Activated T-helper 1 cell treated with anti-CD3 and anti-CD28 coated beads, Interleukin-2, amount 50 U/mL, for 16 hours (primary cell): ENCODE measurements at places on chromosomes 2 and 18.

DNA sequence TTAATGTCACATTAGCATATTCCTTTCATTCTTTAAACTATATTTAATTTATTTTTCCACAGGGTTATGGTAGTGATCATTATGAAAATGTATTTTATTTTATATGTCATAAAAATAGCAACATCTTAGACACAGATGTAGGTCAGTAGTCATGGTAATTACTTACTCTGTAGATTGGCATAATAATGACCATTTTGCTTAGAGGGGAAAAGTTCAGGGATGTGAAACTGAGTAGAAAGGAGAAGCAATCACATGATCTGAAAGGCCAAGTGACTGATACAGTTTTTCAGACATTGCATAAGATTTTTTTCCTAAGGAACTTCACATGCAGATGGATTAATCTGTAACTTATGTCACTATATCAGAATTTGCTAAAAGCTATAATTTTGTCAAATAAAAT lies 286.9 kb downstream of the CTNNA2 start:
- DNase-seq: no peak

- DNase-seq: no peak
These were observed 35.7 kb downstream of the ODC1 start for GRCh38 chr2:10412380-10412779.

GRCh38 chr18:21184396-21184996 lies 57.5 kb upstream of the GREB1L start:
- DNase-seq: no peak

GRCh38 chr2:207768168-207768865 lies 1.4 kb downstream of the FZD5 start:
- no peak for DNase-seq

- no peak for DNase-seq
These were observed 69.1 kb downstream of the PDK1 start for GRCh38 chr2:172624996-172625395.

- DNase-seq: no peak
These were observed 880.3 kb upstream of the ACVR2A start for GRCh38 chr2:146964494-146964893.

- DNase-seq: no peak
These were observed 893.1 kb upstream of the CELF4 start for GRCh38 chr18:38458698-38459097.

GRCh38 chr2:167190053-167190452 lies 301.8 kb downstream of the XIRP2 start:
- no peak for DNase-seq

- no peak for DNase-seq
These were observed 16.9 kb downstream of the HS1BP3 start for GRCh38 chr2:20633794-20634506.

DNA sequence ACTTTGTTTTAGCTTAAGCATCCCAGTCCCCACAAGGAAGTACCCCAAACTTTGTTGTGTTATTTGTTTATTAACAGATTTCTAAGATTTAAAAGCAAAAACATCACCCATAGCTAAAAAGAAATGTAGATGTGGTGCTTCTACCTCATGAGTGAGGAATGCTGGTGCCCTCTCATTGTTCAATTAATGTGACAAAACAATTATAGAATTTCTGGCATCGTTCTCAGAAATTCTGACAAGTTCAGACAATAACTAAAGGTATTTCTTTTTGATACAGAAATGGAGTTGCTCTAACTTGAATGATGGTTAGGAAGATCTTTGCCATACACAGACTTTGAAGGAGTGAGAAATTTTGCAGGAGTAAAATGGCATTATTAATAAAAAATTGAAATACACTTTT lies 42.9 kb downstream of the SPRED2 start:
- no peak for DNase-seq

- DNase-seq: no peak
These were observed 83.6 kb upstream of the CYP1B1 start for GRCh38 chr2:38159597-38159996.

DNA sequence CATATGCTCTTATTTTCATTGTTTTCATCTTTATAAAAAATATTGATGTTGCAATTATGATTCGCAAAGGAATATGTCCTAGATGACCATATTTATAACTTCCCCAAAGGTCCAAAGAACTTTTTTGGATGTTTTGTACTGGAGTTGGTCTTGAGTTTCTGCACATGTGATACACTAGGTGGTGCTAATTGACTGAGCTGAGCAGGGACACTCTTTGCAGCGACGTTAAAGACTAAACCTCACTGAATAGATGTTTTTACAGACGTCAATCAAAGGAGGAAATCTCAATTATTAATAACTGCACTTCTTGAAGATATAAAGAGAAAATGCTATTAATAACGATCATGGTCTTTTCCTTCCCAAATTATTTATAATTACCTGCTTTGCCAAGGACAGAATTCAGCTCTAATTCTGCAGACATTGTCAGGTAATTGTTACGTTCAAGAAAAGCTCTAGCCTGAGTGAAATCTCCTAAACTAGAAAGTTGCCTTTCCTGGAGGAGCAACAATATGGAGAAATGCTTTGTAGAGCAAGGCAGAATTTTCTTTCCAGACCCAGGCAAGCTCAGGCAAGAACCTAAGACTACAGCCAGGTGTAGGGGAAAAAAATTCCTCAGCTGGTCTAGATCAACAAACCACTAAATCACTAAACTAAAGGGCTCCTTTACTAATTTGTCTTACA lies 119.3 kb upstream of the RBBP8 start:
- no peak for DNase-seq
